Activated T-helper 9 cell treated with anti-CD3 and anti-CD28 coated beads, Interleukin-2, amount 50 U/mL, for 16 hours (primary cell): ENCODE measurements at places on chromosomes 16 and 17.

- DNase-seq, result no peak
Observed at GRCh38 chr16:2497695-2498484, 15.9 kb upstream of the ATP6V0C start.

DNA sequence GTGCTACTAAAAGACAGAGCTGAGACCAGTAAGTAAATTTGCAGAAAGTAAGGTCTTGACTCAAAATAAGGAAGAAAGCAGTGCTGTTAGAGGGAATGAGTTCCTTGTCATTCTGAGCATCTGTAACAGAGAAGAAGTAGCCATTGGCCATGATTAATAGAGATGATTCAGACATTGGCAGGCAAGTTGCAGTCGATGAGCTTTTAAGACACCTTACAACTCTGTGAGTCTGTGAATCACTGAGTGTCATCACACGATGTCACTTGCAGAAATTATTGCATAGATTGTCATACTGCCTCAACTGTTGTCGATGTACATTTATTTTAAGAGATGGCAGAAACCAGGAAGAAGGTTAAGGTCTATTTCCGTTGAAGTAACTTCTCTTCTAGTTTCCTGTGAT is 201.1 kb upstream of the CDH13 start:
- no peak for DNase-seq

DNA sequence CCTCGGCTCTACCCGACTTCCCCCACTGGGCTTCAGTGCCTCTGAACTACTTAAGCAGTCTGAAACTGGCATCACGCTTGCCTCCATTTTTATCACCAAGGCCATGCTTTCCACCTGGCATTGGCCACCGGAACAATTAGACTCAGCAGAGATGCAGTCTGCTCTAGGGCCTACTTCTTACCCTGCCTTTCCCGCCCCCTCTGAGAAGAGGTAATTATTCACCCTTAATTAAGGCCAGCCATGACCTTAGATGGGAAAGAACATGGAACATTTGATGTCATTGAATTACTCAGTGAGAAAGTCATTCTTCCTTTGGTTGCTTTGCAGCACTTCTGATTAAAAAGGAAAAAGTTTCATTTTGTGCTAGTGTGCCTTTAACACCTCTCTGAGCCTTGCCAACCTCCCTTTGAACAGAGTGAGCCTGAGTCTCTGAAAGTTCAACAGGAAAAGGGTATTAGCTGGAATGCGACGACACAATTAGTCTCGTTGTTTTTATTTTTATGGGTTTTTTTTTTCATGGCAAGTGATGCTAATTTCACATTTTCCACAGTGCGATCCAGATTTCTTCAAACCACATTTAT is 60.9 kb upstream of the TNRC6A start:
- DNase-seq, result peak; percentile 12

DNA sequence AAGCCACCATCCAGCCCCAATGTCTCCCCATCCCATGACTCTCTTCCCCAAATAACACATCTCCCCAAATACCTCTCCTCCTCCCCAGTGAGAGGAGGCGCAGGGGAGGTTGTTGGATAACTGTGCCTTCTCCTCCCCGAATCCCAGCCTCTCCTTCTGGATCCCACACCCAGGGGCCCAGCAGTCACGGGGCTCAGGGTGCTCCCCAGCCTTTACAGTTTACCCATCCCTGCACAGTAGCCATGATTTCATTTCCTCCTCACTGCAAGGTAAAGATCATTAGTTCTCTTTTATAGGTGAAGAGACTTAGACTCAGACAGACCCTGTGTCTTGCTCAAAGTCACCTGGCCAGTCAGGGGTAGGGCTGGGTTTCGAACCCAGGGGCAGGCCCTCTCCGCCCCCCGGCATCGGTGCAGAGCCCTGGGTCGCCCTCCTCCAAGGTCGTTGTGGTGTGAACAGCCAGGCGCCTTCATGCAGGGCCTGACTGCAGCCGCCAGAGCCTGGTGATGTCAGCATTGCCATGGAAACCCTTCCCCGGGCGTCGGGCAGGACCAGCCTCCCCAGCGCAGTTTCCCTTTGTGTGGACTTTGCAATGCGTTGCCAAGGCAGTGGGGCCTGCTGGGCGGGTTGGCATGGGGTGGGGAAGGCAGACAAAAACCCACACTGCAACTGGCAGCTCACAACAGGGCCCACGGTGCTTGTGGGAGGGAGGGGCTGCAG is 53.3 kb upstream of the TOB1 start:
- peak; percentile 60 for DNase-seq

- no peak for DNase-seq
Observed at GRCh38 chr17:4691686-4692085, 12.3 kb downstream of the PELP1 start.

DNA sequence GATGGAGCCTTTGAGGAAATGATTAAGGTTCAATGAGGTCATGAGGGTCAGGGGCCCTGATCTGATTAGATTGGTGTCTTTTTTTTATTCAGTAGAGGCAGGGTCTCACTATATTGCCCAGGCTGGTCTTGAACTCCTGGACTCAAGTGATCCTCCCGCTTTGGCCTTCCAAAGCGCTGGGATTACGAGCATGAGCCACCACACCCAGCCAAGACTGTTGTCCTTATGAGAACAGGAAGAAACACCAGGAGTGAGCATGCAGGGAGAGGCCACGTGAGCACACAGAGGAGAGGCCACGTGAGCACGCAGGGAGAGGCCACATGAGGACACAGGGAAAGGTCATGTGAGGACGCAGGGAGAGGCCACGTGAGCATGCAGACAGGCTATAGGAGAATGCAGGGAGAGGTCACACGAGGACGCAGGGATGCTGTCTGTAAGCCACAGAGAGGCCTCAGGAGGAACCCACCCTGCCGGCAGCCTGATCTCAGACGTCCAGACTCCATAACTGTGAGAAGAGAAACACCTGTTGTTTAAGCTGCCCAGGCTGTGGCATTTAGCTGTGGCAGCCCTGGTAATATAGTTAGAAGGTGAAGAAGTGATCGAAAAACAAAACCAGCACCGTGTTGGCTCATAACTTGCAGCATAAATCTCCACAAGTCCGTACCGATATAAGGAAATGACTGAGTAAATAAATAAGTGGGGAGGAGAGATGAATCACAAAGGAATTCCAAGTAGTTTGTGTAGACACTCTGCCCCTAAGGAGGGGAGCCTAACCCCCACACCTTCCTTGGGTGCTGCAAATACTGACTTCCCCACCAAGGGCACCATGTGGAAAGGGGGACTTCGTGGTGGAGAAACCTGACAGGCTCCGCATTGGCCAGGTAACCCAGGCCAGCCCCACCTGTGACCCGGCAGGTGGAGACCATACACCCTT is 14.6 kb upstream of the CSNK1D start:
- DNase-seq, result no peak

DNA sequence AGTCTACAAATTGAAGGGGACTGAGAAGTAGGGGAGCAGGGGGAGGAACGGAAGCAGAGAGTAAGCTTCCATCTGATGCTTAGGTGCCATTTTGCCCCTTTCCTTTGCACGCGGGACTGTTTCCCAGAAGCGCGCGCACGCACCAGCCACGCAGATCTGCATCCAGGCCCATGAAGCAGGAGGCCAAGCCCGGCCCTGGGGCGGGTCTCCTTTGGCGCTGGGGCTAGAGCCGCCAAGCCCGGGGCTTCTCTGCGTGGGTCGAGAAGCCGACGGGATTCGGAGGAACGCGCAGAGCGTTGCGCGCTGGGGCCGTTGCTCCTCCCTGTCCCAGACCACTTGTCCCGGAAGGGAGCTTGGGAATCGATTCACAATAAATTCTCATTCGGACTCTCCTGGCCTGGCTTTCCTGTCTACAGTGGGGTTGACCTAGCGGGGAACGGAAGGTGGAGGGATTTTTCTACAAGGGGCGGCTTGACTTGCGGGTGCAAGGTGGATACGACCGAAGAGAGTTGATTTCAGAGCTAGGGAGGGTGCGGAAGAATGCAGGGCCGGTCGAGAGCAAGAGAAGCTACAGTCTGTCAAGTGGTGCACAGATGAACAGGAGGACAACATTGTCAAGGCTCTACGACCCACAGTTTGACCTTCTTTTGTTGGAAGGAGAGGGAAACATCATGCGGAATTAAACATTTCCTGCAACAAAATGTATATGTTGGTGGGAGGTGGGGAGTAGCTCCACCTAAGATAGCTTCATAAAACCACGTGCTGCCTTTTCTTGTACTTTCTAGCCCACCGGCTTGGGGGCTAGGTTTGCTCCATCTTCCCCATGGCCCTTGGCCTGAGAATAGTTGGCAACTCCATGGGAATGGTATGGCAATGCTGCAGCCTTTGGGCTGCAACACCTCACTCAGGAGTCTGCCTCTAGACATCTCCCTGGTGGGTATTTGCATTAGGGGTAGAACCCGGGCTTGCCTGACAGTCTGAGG is 4.5 kb downstream of the HOXB9 start:
- DNase-seq, result no peak

DNA sequence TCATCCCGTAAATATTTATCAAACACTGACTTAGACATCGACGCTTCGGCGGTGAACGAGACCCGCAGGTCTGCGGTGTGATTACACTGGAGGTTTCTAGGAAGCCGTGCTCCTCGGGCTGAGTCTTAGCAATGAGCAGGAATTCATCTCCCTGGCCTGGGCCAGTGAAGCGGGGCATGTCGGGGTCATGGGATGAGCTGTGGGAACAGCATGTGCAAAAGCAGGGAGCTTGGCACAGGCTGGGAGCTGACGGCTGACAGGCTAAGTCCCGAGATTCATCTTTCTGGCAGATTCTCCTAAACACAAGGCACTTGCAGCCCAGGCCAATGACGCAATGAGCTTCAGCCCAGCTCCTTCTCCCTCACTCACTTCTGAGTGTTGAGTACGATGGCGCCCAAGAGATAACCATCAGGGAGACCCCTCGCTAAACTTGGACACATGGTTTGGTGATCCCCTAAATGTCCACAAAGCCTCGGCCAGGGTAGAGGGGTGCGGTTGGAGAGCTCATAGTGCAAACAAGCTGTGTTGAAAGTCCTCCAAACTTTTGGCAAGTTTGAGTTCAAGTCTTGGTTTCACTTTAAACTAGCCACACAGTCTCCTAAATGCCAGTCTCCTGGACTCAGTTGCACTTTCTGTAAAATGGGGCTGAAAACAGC is 12.8 kb downstream of the CRISPLD2 start:
- no peak for DNase-seq

DNA sequence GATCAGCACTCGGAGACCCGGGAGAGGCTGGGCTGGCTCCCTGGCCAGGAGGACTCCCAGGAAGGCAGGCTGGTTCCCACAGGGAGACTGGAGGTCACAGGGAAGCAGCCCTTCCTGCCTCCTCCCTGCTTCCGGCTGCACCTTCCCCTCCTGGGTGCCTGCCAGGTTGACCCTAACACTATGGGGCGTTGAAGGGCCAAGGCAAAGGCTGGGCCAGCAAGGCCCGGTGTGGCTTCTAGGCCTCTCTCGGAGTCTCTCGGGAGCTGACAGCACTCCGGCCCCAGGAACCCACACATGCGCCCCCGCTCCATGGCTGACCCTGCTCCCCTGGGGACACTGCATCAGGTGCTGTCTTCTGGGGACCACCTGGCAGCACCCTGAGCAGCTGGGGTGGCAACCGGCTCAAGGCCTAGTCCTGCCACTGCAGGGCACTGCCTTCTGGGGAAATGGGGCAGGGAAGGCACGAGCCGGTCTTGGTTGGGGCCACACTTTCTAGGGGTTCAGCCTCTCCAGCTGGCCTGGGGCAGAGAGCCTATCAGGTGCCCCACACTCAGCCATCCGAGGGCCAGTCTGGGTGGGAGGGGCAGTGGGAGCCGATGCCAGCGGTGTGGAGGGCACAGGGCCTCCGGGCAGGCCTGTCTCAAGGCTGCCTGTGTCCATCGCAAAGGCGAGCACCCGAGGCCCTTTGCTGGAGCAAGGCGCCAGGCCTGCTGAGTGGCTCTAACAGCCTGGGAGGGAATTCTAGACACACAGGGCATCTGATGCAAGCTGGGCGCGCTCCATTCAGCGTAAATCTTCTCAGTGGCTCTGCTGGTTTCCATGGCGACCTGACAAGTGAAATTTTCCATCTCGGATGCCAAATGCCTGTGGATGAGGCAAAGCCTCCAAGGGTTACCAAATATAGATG is 5.6 kb upstream of the MTSS2 start:
- no peak for DNase-seq

GRCh38 chr17:5234645-5235576 is at the start of gene SCIMP:
SCIMP (minus strand) TSS chr17:5234860; CDS start chr17:5234755, 105 bp downstream.
- no peak for DNase-seq

- no peak for DNase-seq
Observed at GRCh38 chr17:48238933-48239602, 131.5 kb downstream of the SNX11 start.

DNA sequence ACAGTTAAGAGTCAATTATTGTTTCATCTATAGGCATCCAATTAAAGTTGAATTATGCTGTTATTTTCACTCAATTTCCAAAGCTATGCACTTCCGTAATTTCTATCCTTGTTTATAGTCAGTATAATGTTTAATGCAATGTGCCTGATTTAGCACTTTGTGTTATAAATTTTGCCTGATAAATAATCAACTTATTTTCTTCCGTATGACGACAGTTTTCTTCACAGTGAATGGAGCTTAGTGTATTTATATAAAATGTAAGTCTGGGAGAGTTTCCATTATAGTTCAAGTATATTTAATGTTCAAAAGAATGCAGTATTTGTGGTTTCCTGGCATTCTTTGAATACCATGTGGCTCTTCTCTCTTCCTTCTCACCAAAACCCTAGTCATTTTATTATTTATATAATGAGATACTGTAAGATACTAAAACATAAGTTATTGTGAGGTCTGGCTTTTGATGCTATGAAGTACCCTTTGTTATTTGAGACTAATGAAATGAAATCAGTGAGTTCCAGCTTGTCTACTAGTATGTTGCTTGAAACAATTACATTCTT is 240.6 kb downstream of the PRKCA start:
- no peak for DNase-seq

GRCh38 chr17:36768394-36768793 is 167.0 kb downstream of the MRM1 start:
- no peak for DNase-seq

DNA sequence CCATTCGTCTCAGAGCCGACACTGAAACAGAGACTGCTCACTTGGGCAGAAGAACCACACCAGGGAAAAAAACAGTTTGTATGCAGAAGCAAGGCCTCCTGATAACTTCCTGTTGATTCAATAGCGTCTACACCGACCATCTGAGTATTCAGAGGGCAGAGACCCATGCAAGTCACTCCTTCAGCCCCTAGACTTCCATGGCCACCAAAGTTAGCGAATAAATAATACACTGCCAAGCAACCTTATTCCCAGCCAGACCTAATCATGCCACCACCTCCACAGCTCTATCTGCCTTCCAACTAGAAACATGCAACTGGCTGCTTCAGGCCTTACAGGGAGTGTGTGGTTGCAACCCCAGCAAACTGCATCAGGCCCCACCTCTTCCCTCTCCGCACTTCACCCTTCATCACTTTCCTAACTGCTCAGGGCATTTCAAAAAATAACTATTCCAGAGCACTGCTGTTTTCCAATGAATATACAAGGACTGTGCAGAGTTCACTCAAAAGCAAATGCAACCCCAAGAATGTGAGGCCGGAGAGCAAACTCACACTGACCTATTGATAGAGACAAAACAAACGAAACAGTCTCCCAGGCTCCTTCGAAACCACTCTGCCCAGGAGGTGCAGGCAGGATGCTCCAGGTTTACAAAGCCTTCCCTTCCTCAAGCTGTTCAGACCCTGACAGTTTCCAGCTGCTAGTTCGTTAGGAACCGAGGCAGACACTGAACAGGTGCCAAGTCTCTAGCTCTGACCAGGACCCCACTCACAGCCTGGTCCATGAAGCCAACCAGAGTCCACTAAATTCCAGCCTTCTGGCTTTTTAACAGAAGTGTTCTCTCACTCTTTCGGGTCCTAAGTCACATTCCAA is 3.6 kb downstream of the USP7 start:
- DNase-seq, result no peak

- DNase-seq, result no peak
Observed at GRCh38 chr17:51147650-51148049, 5.7 kb upstream of the NME1 start.
